ENCODE measurements at places on chromosomes 6 and 20. TPM values are rescaled to one million over a fixed set of nuclear protein-coding genes. Genes with fewer than 3 reads are reported as not detected.

- DNase-seq, result no peak
These were observed 127.8 kb downstream of the LRRC1 start for GRCh38 chr6:53922539-53922981.

GRCh38 chr6:157172231-157172701 lies 151.1 kb downstream of the TMEM242 start:
- no peak for DNase-seq

GRCh38 chr20:45495501-45495941 lies 19.9 kb downstream of the SPINT3 start:
- no peak for DNase-seq

- DNase-seq, result no peak
These were observed 12.7 kb downstream of the CGA start for GRCh38 chr6:87082160-87082721.

DNA sequence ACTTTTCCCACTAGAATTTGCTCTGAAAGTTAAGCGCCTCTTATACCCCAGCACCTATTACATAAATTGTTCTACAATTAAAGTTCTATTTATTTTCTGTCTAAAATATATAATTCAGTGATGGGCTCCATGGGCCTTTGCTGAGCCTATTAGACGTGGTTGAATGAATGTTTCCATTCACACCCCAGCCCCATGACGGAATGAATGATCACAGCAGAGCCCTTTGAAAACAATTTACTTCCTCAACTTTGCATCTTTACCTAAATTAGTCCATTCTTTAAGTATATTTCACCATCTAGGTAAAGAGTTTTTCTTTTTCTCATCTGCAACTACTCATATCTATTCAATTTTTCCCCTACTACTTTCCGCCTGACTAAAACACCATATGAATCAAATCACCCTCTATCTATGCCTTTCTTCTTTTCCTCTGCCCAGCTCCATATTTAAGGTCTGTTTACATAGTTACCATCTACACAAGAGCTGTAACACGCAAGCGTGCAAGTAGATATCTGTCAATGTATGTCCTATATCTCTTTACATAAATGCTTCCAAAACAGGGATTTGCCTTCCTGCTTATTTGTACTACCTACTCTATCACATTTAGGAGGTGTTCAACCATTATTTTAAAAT lies 69.7 kb downstream of the ECT2L start:
- DNase-seq, result no peak

DNA sequence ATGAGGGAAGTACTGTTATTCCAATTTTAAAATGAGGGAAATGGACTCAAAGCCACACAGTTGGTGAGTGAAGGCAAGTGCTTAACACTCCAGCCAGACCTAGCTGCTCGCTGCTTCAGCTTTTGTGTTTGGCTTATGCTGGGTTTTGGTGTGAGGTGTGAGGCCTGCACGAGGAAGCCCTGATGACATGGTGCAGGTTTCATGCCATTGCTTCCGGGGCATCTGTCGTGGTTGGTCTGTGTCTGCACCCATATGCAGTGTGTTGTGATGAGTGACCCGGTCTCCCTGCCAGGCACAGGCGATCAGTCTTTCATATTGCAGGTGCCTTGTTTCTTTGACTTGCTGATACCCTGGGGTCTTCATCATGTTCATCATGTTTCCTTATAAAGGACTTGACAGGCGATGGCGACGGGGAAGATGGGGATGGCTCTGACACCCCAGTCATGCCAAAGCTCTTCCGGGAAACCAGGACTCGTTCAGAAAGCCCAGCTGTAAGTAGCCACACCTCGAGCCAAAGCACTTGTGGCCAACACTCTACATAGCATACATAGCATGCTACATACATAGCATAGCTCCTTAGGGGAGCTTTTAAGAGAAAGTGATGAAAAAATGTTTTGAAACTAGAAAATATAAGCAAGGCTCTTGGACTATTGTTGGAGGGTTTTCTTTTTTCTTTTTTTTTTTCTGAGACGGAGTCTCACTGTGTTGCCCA lies 22.3 kb downstream of the DNMT3B start:
- DNase-seq, result no peak

Gene LRRC73
- 1.1 TPM for polyA plus RNA-seq

Gene SAMD3
- 0.82 TPM for polyA plus RNA-seq
